T-cell (primary cell): ENCODE measurements at places on chromosomes 13 and 19. TPM values are rescaled to one million over a fixed set of nuclear protein-coding genes. Genes with fewer than 3 reads are reported as not detected.

DNA sequence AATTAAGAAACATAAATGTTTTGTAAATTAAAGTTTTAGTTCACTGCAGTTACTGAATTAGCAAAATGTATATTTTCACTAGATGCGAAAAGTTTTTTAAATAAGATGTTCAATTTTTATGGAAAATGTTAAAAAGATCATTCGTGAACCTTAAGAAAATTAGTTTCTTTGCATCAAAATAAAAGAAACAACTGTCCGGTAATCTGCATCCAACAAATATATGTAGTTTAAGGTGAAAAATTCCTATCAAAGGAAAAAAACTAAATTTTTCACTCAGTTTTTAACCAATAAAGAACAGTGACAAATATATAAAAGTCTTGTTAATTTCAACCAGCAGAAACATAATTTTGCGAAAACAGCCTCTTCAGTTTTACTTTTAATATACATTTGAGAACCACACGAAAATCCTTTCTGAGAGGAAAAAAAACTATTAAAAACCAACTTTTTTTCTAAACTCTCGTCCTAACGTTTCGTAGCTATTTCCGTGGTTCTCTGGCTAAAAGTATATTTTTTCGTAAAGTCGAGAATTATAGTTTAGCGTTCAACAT is 64.5 kb downstream of the KCNRG start:
- DNase-seq: no peak
- peak overlapping the region; percentile 85 for H3K27ac ChIP-seq
- peaks cover 12% of the 10 kb centered on the region for H3K27me3 ChIP-seq
- peak overlapping the region; percentile 87 for H3K4me3 ChIP-seq

Gene METTL21C
- total RNA-seq: not detected

Gene LGALS14
- total RNA-seq: not detected

Gene DHDH
- total RNA-seq: 1.2 TPM

- H3K4me3 ChIP-seq: no peak overlapping the region
- no peak for DNase-seq
- peaks cover 4% of the 10 kb centered on the region for H3K4me1 ChIP-seq
Observed at GRCh38 chr13:108276060-108276459, 6.5 kb downstream of the TNFSF13B start.

DNA sequence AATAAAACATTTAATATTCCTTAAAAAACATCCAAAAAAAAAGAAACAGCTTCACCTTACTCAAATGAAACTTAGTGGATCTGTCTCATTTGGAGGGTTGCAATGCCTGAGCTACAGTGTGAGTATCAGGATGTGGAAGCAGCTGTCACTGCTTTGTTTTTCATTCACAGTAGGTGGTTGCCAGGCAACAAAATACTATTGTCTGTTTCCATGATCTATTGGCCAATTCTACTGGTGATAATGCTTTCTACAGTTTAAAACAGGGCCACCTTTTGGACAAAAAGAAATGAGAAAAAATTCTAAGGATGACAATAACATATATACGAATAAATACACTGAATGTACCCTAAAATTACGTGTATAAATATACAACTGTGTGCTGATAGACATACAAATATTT is 3.0 kb downstream of the ENOX1 start:
- DNase-seq: no peak
- no peaks in the 10 kb centered on the region for H3K36me3 ChIP-seq
- no peak overlapping the region for H3K4me3 ChIP-seq
- H3K4me1 ChIP-seq: peaks cover 16% of the 10 kb centered on the region
- no peak overlapping the region for H3K27ac ChIP-seq
- peaks cover 34% of the 10 kb centered on the region for H3K27me3 ChIP-seq

DNA sequence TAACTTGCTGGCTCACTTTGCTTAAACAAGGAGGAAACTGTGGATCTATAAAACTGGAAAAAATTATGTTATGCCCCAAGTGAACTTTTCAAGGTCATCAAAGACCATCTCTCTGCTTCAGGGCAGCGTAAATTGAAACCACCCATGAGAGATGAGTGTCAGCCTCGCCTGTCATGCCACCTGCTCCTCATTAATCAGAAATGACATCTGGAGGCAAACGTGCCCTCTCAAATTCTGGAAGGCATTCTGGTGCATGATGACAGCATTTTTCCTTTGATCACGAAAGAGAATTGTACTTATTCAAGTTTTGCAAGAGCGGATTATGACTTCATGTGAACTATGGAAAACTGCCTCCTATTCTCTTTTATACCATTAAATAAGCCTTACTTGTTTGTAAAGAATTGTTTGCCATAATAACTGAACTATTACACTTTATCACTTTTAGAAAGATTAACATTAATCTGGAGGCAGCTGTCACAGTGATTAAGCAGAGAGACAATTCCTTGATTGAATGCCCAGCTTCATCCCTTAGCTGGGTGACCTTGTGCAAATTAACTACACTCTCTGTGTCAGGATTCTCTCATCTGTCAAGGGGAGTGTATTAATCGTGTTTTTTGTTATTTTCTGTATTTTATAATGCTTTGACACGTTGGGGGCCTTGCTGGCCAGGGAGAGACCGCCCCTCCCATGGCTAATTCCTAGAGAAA is 17.0 kb upstream of the SACS start:
- DNase-seq: no peak
- no peak overlapping the region for H3K4me3 ChIP-seq
- H3K4me1 ChIP-seq: no peaks in the 10 kb centered on the region
- no peak overlapping the region for H3K27ac ChIP-seq
- no peaks in the 10 kb centered on the region for H3K36me3 ChIP-seq
- H3K27me3 ChIP-seq: no peaks in the 10 kb centered on the region

Gene ZNF616
- total RNA-seq: 14.8 TPM

GRCh38 chr13:44388427-44389059 is 14.9 kb downstream of the SERP2 start:
- no peak overlapping the region for H3K4me3 ChIP-seq
- DNase-seq: no peak
- no peaks in the 10 kb centered on the region for H3K36me3 ChIP-seq
- H3K27ac ChIP-seq: no peak overlapping the region

- no peaks in the 10 kb centered on the region for H3K36me3 ChIP-seq
- DNase-seq: no peak
- H3K27ac ChIP-seq: no peak overlapping the region
Observed at GRCh38 chr19:36421749-36422481, 3.5 kb upstream of the ZFP82 start.

Gene MCEMP1
- not detected for total RNA-seq

GRCh38 chr13:79684371-79684770 is 203.4 kb downstream of the NDFIP2 start:
- H3K4me3 ChIP-seq: no peak overlapping the region
- no peak overlapping the region for H3K27ac ChIP-seq
- H3K36me3 ChIP-seq: no peaks in the 10 kb centered on the region
- no peaks in the 10 kb centered on the region for H3K4me1 ChIP-seq

- H3K4me1 ChIP-seq: peaks cover 43% of the 10 kb centered on the region
- peaks cover 7% of the 10 kb centered on the region for H3K36me3 ChIP-seq
- H3K27me3 ChIP-seq: no peaks in the 10 kb centered on the region
- no peak for DNase-seq
Observed at GRCh38 chr19:19587771-19588170, 30.7 kb downstream of the PBX4 start.

Gene ZNF583
- 8.4 TPM for total RNA-seq

GRCh38 chr19:29542776-29543175 is 17.0 kb downstream of the VSTM2B start:
- no peaks in the 10 kb centered on the region for H3K4me1 ChIP-seq
- no peak overlapping the region for H3K4me3 ChIP-seq
- no peaks in the 10 kb centered on the region for H3K27me3 ChIP-seq
- no peak for DNase-seq
- H3K36me3 ChIP-seq: no peaks in the 10 kb centered on the region

Gene PRRG2
- total RNA-seq: 1.7 TPM

GRCh38 chr13:96900986-96901385 is 93.3 kb downstream of the OXGR1 start:
- no peak for DNase-seq
- no peaks in the 10 kb centered on the region for H3K4me1 ChIP-seq
- H3K27ac ChIP-seq: no peak overlapping the region
- no peak overlapping the region for H3K4me3 ChIP-seq
- no peaks in the 10 kb centered on the region for H3K36me3 ChIP-seq
- H3K27me3 ChIP-seq: no peaks in the 10 kb centered on the region
